Metanephros (tissue), 2 donors: ENCODE measurements at places on chromosomes 3 and 15. TPM values are rescaled to one million over a fixed set of nuclear protein-coding genes. Genes with fewer than 3 reads are reported as not detected.

Gene KBTBD13
- total RNA-seq = 1.2 TPM

Gene KLF15
- total RNA-seq = 15.6 TPM

Gene AMT
- 25.1 TPM for total RNA-seq

Gene ASB14
- 0.12 TPM for total RNA-seq

Gene ATP8B4
- total RNA-seq = 16.1 TPM

Gene RBMS3
- total RNA-seq = 62.8 TPM

Gene FETUB
- not detected for total RNA-seq

Gene GOLGA8G
- not detected for total RNA-seq

Gene IL17RC
- 46.5 TPM for total RNA-seq

Gene NDN
- total RNA-seq = 157 TPM

Gene ADAMTSL3
- total RNA-seq = 11.9 TPM

Gene HCLS1
- total RNA-seq = 10.6 TPM

Gene PAQR5
- total RNA-seq = 32.4 TPM

Gene RFX7
- total RNA-seq = 10.9 TPM

Gene PDCD7
- 19.2 TPM for total RNA-seq

Gene CAMP
- total RNA-seq = 12.1 TPM

Gene SLC24A5
- 0.18 TPM for total RNA-seq

Gene GABRA5
- total RNA-seq = 0.06 TPM

Gene GOLGA6B
- total RNA-seq = 0.23 TPM

Gene TLR9
- not detected for total RNA-seq

Gene COL6A5
- total RNA-seq = 0.06 TPM

Gene HAPLN3
- 6.3 TPM for total RNA-seq

Gene SEMA3G
- total RNA-seq = 10.2 TPM

Gene RBSN
- 28.6 TPM for total RNA-seq

Gene GOLGA6L9
- 5.1 TPM for total RNA-seq

Gene TNNC1
- total RNA-seq = 97.2 TPM

Gene SCG3
- not detected for total RNA-seq

Gene PDCD6IP
- total RNA-seq = 194 TPM

Gene PLA2G4E
- total RNA-seq = 0.29 TPM

Gene KCNMB3
- 3.0 TPM for total RNA-seq

Gene BNC1
- 0.12 TPM for total RNA-seq

Gene NANOGP8
- 1.7 TPM for total RNA-seq

Gene IQCF5
- not detected for total RNA-seq

Gene STRIT1
- total RNA-seq = 2.0 TPM

Gene PRICKLE2
- 50.5 TPM for total RNA-seq

Gene ST6GAL1
- total RNA-seq = 82.9 TPM

Gene RNF168
- total RNA-seq = 16.1 TPM

Gene DUOXA2
- not detected for total RNA-seq

Gene CLSTN2
- total RNA-seq = 6.8 TPM

Gene CERS3
- total RNA-seq = 0.06 TPM

Gene GOLGA6L10
- total RNA-seq = 7.0 TPM

Gene SLC27A2
- 38.2 TPM for total RNA-seq

Gene MME
- total RNA-seq = 160 TPM
